ENCODE measurements at places on chromosomes 7 and 10.

DNA sequence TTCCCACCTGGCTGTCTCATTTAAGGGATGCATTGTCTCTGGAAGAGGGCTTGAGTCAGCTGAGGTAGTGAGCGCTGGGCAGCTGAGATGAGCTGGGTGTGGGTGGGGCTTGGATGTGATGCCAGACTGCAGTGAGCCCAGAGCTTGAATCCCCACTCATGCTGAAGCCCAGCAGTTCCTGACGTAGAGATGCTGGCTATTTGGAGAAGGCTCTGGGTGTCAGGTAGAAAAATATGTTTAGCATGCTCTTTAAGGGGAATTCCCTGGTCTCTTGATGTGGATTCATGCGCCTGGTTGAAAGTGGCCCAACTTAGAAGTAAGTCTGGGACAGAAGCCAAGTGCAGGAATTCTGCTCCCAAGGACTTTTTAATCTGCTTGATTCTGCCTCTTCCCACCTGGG, 241.5 kb upstream of the IGFBP3 start:
- DNase-seq = no peak

GRCh38 chr10:89129911-89130310, 77.2 kb downstream of the CH25H start:
- DNase-seq = no peak

DNA sequence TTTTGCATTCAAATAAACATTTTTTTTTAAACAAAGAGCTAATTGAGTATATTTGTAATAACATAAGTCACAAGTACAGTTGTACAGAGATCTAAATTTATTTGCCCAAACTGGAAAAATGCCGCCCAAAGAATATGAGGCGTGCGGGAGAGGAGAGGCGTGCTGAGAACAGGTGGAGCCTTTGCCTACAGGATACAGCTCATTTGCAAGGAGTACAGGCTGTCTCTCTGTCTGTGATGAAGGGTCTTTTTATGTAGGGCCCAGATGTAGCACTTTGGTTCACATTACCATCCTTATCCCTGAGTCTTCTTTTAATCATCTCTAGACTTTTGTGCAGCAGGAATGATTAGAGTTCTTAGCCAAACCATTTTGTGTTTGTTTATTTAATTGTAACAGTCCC, 58.2 kb downstream of the POU6F2 start:
- DNase-seq = no peak

DNA sequence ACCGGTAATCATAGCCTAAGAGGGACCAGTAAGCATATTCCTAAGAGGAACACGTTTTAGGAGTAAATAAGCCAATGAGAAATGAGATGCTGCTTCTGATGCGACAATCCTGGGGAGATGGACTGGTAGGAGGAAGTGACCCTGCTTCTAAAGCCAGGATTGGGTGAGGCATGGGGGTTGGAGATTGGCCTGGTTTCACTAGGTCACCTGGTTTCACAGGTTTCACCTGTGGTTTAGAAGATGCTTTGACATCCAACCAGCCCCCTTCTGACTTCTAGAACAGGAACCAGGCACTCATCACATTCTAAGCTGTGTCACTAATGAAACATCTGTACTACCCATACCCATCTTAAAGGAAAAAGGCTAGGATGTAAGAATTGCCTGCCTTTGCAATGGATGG, 53.0 kb upstream of the BAMBI start:
- no peak for DNase-seq

DNA sequence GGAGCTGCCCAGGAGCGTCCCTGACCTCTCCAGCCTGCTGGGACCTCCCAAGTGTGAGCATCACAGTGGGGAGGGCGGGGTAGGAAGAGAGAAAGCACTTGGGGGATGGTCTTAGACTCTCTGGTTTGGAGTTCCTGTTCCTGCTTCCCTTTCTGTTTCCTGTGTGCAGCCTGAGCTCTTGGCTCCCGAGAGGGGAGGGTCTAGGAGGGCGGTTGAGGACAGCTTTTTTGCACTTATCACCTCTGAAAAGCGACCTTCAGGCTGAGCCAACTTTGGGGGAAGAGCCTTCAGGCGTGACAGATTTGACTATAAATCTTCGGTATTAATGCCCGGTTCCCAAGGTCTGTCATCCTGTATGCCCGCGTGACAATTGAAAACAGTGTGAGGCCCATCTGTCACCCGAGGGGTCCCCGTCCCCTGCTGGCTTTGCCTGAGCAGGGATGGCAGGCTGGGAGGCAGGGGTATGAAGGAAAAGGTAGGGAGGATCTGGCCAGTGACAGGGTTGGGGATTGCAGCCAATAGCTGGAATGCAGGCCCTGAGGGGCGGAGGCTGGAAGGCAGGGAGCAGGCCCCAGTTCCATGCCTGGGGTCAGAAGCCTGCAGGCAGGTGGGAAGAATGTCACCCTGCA, 78.6 kb downstream of the CDH23 start:
- DNase-seq = peak; percentile 46

DNA sequence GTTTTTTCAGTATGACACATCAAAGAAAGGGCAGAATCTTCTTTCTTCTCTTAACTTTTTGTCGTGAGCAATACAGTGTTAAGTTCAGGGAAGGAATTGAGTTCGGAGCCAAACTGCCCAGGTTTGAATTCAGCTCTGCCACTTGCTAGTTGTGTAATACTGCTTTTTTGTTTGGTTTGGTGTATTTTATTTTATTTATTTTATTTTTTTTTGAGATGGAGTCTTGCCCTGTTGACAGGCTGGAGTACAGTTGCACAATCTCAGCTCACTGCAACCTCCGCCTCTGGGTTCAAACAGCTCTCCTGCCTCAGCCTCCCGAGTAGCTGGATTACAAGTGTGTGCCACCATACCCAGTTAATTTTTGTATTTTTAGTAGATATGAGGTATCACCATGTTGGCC, 539.8 kb upstream of the GALNT17 start:
- no peak for DNase-seq

DNA sequence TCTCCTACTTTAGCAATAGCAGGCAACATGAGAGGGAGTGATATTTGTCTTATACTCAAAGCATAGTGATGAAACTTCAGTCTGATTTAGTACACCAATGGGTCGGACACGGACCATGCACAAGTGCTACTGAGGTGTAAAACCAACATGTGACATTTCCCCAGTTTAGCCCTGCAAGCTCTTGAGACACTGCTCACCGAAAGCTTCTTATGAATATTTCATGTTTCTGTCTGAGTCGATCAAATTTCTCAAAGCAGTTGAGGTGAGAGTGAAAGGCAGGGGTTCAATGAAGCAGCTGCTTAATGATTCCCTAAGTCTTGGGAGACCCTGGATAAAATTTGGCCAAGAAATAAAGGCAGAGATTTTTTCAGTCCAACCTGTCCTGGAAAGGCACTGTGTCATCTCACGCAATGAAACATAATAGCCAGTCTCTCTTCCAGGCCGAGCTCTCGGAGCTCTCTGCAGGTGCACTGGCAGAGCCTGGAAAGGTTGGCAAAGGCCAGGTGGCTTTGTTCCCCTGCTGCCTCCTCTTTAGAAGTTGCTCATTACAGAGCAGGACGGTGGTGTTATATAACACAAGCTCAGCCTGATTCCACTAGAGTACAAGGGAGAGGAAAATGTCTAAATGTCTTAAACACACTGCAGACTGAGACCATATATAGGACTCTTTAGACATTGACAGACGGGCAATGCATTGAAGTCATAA, 33.9 kb upstream of the XPNPEP1 start:
- DNase-seq = no peak

GRCh38 chr7:147170341-147171012, 1053.9 kb downstream of the CNTNAP2 start:
- no peak for DNase-seq

- no peak for DNase-seq
These were observed 167.9 kb upstream of the PFKP start for GRCh38 chr10:2899246-2899951.

GRCh38 chr7:71238581-71239295, 106.8 kb downstream of the GALNT17 start:
- DNase-seq = no peak

GRCh38 chr7:157335991-157336382, 817 bp upstream of the DNAJB6 start:
- DNase-seq = no peak

- DNase-seq = no peak
These were observed 49.7 kb downstream of the CDK1 start for GRCh38 chr10:60827791-60828488.

- DNase-seq = no peak
These were observed 221.7 kb upstream of the LYZL1 start for GRCh38 chr10:29067161-29067560.

- DNase-seq = no peak
These were observed 793.9 kb downstream of the SORCS3 start for GRCh38 chr10:105434970-105435369.

GRCh38 chr7:124429923-124430322, 335.7 kb downstream of the GPR37 start:
- no peak for DNase-seq

DNA sequence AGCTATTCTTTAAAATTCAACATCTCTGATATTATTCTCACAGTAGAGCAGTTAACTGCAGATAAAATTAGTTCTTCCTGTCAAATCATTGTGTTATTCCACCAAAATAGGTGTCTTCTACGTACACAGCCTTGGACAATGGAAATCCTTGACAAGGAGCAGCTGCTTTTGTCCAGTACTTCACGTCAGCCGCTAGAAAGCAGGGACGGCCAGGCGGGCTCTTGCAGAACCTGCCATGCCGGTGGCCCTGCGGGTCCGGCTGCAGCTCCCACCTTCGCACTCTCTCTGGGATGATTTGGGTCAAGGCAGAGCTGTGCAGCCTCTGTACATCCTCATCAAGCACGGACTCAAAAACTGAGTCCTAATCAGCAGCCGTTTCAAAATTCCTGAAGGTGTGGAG, 2.2 kb upstream of the FOXI2 start:
- no peak for DNase-seq

- DNase-seq = no peak
These were observed 10.4 kb downstream of the RALA start for GRCh38 chr7:39633563-39634477.

DNA sequence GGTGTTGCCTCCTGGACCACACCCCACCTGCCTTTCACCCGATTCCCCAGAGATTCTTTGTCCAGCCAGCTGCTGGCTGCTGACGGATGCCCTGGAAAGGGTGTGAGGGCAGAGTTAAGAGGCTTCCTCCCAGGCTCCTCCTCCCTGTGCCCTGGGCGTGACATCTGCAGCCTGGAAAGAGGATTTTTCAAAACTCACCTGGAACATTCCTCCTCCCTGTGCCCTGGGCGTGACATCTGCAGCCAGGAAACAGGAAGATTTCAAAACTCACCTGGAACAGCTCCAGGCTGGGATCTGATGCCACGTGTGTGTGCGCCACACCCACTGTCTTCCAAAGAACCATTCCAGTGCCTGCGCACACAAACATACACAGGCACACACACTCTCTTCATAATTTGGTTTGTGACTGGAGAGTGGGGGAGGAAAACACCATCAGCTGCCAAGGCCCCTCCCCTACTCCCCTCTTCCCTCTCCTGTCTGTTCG, 5.2 kb downstream of the MARVELD1 start:
- no peak for DNase-seq

DNA sequence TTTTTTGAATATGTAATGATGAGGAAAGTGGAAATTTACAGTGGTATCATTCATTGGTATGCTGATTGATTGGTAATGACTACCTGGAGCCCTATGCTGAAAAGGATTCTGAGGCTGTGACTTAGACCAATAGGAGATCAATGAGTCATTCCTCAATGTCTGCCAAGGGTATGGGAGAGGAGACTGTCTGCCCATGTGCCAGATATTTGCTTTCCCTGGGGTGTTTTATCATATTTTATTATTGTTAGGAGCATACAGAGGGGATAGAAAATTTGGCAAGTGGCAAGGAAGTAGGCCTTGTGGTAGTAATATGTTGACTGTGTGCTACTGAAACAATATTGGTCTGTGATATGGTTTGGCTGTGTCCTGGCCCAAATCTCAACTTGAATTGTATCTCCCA, 54.8 kb downstream of the ASAH2B start:
- DNase-seq = no peak

DNA sequence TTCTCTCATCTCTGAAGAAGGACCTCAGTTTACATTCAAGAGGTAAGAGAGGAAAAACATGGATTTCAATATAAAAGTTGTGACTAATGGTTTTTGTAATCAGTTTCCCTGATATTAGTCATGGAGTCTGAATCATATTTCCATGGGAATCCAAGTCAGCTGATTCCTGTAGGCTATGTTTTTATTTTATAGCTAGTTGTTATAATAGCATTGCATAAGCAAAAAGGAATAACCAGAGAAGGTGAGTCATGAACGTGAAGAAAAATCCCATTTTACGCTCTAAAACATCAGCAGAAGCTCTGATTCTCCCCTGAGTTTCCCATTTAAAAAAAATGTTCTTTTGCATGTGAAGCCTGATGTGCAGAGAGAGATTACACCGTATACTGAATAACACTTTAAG, 299.3 kb downstream of the SFMBT2 start:
- no peak for DNase-seq

GRCh38 chr7:123538189-123538714, 3.9 kb upstream of the IQUB start:
- DNase-seq = no peak

- DNase-seq = no peak
These were observed 26.4 kb upstream of the GNA12 start for GRCh38 chr7:2870471-2870931.

GRCh38 chr7:359766-360361, 69.9 kb downstream of the FOXL3 start:
- DNase-seq = no peak

DNA sequence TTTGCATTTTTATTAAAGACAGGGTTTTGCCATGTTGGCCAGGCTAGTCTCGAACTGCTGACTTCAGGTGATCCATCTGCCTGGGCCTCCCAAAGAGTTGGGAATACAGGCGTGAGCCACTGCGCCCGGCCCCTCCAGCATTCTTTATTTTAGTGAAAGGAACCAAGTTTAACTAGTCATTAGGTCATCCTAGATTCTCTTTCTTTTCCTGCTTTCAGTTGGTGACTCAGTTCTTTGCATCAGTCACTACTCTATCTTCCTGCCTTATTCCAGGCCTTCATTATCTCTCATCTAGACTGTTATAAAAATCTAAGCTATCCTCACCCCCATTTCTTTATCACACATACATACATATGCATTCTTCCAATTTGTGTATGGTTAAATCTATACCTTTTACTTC, 63.7 kb downstream of the PRSS58 start:
- DNase-seq = no peak

GRCh38 chr10:3625959-3626751, 158.9 kb downstream of the KLF6 start:
- DNase-seq = no peak

GRCh38 chr7:149310113-149310836, 48.3 kb downstream of the ZNF783 start:
- DNase-seq = peak; percentile 99

- DNase-seq = no peak
These were observed 79.3 kb downstream of the GOLGA7B start for GRCh38 chr10:97928897-97929296.

- DNase-seq = no peak
These were observed 3.2 kb upstream of the MRPS24 start for GRCh38 chr7:43872406-43873110.

- DNase-seq = no peak
These were observed 19.3 kb downstream of the PPP1R3C start for GRCh38 chr10:91613411-91614187.

All from DMS 273 treated with DMSO at 0.1 percent for 48 hours (cell line).